Stimulated activated CD4-positive, alpha-beta T cell treated with anti-CD3 and anti-CD28 coated beads, Interleukin-4, amount 100 ng/mL, for 4 hours (primary cell): ENCODE measurements at places on chromosomes 12 and 14.

DNA sequence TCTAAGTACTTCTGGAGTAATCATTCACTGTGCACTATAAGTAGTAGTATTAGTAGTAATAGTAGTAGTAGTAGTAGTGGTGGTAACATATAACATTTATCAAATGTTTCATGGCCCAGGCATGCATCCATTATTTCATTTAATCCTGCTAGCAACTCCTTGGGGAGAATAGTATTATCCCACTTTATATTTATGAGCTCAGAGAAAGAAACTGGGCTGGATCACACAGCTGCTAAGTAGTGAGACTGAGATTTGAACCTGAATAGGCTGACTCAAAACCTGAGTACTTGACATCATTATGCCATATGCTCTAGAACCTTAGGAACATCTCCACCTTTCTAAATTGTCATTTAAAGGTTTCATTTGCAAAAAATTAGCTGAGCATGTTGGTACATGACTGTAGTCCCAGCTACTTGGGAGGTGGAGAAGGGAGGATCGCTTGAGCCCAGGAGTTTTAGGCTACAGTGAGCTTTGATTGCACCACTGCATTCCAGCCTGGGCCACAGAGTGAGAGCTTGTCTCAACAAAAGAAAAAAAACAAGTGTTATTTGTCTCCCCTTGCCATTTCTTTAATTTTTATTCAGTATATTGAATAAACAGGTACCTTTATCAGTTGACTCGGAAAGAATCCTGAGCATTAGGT lies 11.4 kb upstream of the NID2 start:
- DNase-seq = no peak

- DNase-seq = no peak
These were observed 10.0 kb downstream of the SBNO1 start for GRCh38 chr12:123354600-123354999.

DNA sequence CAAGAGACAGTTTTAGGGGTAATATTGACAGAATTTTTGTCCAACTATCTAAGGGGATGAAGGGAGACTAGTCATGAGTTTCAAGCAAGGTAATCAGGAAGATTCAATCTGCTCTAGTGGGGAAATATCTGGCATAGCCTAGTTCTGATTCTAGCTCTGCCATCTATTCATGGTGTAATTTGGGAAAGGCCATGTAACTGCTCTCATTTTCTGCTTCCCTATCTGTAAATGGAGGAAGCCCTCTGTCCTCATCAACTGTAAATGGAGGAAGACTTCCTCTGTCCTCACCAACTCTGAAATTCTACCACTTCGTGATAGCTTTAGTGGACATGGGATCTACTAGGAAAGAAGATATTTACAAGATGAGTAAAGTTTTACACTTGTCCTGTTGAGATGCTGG lies 37.9 kb downstream of the BHLHE41 start:
- no peak for DNase-seq

GRCh38 chr14:98244162-98244948 lies 1027.6 kb downstream of the BCL11B start:
- DNase-seq = no peak
